ENCODE measurements at places on chromosomes 5 and 9. TPM values are rescaled to one million over a fixed set of nuclear protein-coding genes. Genes with fewer than 3 reads are reported as not detected.

The UBQLN1 gene
- total RNA-seq: 101 TPM

The FOXD4L5 gene
- total RNA-seq: 0.79 TPM

GRCh38 chr5:145979270-145980223 lies 43.2 kb downstream of the SH3RF2 start:
- no peak for DNase-seq

- DNase-seq: peak; percentile 62
These were observed 33.1 kb downstream of the APTX start for GRCh38 chr9:32968101-32969011.

DNA sequence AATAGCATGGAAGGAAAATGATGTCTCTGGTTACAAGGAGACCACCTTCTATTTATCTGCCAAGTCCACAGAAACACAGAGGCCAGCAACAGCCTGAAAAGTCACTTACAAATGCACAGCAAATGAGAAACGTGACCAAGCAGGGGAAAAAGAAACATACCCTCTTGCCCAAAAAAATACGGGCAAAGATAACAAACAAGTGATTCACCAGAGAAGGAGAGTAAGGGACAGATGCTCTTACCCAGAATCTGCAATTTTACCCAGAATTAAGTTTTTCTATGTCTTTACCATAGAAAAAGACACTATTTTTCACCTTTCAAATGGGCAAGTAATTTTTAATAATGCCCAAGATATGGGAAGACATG lies 28.1 kb downstream of the CAMSAP1 start:
- no peak for DNase-seq

GRCh38 chr5:9850456-9850855 lies 220.3 kb upstream of the TAS2R1 start:
- DNase-seq: no peak

GRCh38 chr5:1294835-1295649 lies at the start of gene TERT:
Gene TERT (minus strand): TSS chr5:1295068. CDS start chr5:1294989, 79 bp downstream.
- DNase-seq: peak; percentile 66

GRCh38 chr5:111584651-111585050 lies 72.3 kb upstream of the STARD4 start:
- DNase-seq: no peak

Measured in B cell (primary cell).